ENCODE measurements at places on chromosomes 7 and 10.

- no peak for DNase-seq
Observed at GRCh38 chr10:60873758-60874157, 70.2 kb downstream of the RHOBTB1 start.

DNA sequence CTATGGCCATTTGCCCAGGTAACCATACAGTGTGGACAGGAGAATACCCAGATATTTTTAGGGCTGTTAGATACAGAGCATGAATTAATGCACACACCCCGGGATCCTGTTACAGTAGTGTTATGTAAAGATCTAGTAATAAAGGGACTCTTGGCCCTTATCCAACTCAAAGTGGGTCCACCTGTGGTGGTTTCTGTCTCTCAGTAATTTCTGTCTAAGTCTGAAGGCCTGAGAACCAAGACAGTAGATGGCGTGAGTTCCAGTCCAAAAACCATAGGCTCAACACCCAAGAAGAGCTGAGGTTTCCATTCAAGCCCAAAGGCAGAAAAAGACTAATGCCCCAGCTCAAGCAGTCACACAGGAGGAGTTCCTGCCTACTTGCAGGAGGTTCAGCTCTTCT, 277.7 kb downstream of the ZEB1 start:
- DNase-seq = no peak

GRCh38 chr10:49610458-49611165, 502 bp downstream of the SLC18A3 start:
- no peak for DNase-seq

- no peak for DNase-seq
Observed at GRCh38 chr7:820341-820740, 11.9 kb upstream of the SUN1 start.

GRCh38 chr7:121914676-121915279, 41.8 kb downstream of the PTPRZ1 start:
- no peak for DNase-seq

- DNase-seq = no peak
Observed at GRCh38 chr7:55030314-55030713, 11.5 kb downstream of the EGFR start.

GRCh38 chr10:73959484-73960243, 38.3 kb upstream of the VCL start:
- DNase-seq = no peak

DNA sequence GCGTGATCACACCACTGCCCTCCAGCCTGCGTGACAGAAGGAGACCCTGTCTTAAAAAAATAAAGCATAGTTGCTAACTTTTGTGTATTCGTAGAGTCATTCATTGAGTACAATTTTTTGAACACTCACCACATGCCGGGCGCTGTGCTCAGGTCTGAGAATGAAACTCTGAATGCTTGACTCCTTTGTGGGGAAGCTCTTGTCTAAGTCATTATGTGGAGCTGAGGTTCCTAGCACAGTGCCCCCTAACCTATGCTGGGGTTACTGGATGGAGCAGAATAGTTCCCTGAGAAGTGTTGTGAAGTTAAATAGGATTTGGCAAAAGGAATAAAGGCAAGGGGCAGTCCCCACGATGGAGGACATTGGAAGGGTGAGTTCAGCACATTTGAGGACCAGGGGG, 123.3 kb downstream of the CELF2 start:
- DNase-seq = no peak

DNA sequence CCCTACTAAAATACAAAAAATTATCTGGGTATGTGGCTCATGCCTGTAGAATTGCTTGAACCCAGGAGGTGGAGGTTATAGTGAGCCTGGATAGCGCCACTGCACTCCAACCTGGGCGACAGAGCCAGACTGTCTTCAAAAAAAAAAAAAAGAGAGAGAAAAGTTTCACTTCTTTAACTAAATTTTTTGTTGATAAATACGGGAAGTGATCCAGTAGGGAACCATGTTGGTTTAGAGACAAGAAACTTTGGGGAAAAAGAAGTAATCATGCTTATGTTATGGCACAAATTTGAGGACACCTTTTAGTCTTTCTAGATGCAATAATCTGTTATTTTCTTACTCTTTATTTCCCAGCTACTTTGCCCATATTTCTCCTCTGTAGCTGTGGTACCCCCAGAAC, 309.7 kb downstream of the TYW1 start:
- DNase-seq = no peak

DNA sequence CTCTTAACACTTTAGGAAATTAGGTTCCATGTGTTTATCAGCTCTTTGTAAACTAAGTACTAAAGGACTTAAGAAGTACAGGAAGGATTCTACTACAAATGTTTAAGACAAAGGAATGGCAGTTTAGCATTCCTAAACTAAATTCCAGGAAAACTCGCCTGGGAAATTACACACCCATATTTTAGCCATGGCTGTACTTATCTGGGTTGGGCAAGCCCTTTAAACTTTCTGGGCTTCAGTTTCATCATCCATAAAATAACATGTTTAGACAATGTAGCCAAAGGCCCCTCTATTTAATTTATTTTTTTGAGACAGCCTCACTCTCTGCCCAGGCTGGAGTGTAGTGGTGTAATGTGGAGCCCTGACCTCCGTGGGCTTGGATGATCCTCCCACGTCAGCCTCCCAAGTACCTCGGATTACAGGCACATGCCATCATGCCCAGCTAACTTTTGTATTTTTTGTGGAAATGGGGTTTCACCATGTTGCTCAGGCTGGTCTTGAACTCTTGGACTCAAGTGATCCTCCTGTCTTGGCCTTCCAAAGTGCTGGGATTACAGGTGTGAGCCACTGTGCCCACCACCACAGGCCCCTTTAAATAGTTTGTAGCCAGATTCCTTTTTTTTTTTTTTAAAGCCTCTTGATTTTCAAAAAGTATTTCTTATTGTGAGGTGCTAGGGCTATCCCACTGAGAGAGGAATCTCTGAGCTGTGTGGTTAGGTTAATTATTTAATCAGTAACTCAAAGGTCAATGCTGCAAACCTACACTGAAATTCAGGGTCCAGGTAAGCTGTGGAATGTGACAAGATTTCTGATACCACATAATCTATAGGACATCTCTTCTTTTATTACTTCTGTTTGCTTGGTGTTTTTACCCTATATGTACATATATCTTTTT, 32.1 kb downstream of the TMEM60 start:
- DNase-seq = no peak

GRCh38 chr7:116500078-116500853, 728 bp downstream of the CAV2 start:
- no peak for DNase-seq

DNA sequence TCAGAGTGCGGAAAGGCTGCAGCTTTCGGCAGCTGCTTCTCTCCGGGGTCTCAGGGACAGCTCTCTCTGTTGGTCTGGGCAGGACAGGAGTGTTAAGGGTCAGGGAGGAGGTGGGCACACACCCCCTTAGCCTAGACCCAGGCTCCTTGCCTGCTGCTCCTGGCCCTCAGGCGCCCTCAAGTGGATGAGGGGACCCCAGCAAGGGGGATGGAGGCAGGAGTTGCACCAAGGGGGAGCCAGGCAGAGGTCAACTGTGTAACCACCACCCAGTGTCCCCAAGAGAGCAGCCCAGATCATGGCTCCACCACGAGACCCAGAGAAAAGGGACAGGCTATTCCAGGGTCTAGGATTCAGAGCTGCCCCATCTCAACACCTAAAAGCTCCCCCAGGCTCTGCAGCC, 26.9 kb downstream of the SPOCK2 start:
- no peak for DNase-seq

GRCh38 chr10:52217531-52217930, 96.5 kb upstream of the DKK1 start:
- DNase-seq = no peak

DNA sequence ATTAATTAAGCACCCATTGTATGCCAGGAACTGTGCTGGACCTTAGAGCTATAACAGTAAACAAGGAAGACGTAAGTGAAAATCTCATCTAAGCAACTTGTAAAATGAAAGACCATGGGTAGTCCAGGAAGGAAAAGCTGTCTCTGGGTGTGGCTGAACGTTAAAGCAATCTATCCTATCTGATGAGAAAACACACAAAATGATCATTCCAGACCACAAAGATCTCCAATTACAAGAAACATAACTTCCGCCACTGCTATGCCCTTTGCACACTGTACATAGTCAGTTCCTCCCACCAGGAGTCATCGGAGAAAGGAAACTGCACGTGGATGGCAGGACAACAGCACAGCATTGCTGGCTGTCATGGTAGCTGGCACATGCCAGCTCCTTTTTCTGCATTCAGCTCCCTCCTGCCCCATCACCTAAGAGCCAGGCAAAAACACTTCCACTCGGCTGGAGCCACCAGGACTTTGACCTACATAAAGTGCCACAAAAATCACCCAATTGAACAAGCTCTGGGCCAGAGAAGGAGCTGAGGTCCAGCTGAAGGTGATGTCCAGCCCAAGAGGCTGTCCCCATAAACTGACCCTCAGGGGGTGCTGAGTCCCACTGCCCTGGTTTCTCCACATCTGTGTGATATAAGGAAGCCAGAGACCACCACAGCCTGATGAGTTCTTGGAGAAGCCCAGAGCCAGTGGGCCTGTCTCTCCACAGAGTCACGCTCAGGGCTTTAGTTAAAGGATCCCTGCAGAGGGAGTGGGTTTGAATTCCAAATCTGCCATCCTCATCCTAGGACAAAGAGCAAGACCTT, 56.4 kb downstream of the STEAP1B start:
- no peak for DNase-seq

GRCh38 chr7:3073763-3074458, 30.2 kb upstream of the CARD11 start:
- DNase-seq = no peak

- no peak for DNase-seq
Observed at GRCh38 chr7:106050746-106051117, 61.4 kb downstream of the SYPL1 start.

- DNase-seq = no peak
Observed at GRCh38 chr7:8176370-8177081, 85.4 kb downstream of the ICA1 start.

DNA sequence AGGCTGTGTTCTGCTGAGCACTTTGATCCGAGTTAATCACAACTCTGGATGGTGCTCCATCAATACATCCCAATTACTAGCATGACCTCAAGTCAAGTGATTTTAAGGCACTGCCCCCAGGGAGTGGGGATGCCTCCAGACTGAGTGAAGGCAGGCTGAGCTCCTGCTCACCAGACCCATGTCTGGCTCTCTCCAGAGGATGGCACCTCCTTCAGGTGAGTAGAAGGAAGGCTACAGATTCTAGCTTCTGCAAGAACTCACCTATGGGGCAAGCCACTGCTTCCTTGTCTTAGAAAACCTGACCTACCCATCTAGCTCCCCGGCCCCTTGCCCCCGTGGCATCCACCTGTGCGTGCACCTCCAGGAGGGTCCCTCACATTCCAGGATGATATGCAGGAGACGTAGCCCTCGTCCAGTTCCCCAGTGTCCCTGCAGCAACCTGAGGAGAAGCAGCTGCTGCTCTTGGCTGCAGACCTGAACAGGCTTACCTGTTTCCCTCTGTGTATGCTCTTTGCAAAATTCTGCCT, 390.3 kb downstream of the GRID1 start:
- no peak for DNase-seq

GRCh38 chr10:69217119-69217754, 2.9 kb upstream of the HKDC1 start:
- DNase-seq = no peak

- no peak for DNase-seq
Observed at GRCh38 chr7:148347981-148348380, 242.6 kb upstream of the C7orf33 start.

- no peak for DNase-seq
Observed at GRCh38 chr10:106011250-106011649, 1153.3 kb downstream of the SORCS1 start.

DNA sequence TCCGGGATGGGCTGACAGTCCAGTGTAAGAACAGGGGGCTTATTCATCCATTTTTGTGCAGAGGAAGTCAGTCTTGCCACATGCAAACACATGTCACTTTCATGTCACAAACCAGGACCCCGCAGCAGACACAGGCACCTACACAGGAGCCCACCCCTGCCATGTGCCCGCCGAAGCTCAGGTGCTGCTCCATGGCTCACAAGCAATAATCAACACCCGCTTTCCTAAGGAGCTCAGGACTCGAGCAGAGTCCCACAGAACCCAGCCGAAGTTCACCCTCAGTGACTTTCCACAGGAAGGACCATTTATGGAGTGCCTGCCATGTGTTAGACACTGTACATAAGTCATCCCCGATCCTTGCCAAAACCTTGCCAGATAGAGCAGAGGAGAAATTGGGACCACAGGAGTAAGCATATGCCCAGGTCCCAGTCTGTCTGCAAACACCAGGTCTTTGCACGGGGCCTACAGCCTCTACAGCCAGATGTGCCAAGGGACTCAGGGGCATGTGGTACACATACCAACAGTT, 99.4 kb downstream of the EBF3 start:
- no peak for DNase-seq

- DNase-seq = no peak
Observed at GRCh38 chr10:71279590-71280170, 39.4 kb upstream of the SLC29A3 start.

- DNase-seq = peak; percentile 51
Observed at GRCh38 chr7:146635205-146636032, 518.8 kb downstream of the CNTNAP2 start.

GRCh38 chr7:85823396-85824080, 636.7 kb upstream of the SEMA3D start:
- no peak for DNase-seq

- no peak for DNase-seq
Observed at GRCh38 chr7:144019457-144019856, 19.3 kb downstream of the OR6B1 start.

DNA sequence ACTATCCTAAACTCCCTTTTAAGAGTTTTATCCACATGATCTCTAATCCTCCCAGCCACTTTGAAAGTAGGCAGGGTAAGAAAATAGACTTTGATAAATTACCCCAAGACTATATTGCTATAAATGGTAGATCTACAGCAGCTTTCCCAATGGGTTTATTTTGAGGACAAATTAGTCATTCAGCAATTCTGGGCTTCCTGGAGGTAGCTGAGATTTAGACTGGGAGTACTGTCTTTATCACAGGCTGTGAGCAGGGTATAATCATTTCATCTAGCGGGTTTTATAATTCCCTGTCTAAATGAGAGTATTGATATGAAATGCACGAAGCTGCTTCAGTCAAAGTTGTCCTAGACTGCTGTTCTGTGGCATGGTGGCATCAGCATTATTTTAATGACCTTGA, 279.4 kb downstream of the SORCS3 start:
- no peak for DNase-seq

- peak; percentile 89 for DNase-seq
Observed at GRCh38 chr7:69953136-69954067, 355.1 kb downstream of the AUTS2 start.

All from NCI-H524 treated with DMSO at 0.1 percent for 48 hours (cell line).